DMS 273 treated with DMSO at 0.1 percent for 48 hours (cell line): ENCODE measurements at places on chromosomes 16 and 17.
A peak's percentile ranks its signal among the peaks of the same experiment; 100 is the strongest.

DNA sequence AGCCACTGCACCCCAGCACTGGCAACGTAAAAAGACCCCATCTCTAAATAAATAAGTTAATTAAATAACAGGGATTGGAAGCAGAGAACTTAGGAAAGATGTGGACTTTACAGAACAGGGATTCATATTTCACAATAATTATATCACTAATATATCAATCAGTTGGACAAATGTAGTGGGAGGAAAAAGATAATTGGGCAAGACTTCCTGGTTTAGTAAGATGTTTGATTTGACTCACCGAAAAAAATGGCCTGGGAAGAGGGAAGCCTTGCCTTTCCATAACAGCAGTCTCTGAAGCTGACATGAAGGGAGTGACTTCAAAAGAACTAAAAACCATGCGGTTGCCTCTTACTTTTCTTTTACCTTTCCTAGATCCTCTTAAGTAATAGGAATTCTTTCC, 15.2 kb upstream of the C17orf78 start:
- no peak for DNase-seq

GRCh38 chr16:86029131-86029741, 130.3 kb downstream of the IRF8 start:
- DNase-seq, result no peak

DNA sequence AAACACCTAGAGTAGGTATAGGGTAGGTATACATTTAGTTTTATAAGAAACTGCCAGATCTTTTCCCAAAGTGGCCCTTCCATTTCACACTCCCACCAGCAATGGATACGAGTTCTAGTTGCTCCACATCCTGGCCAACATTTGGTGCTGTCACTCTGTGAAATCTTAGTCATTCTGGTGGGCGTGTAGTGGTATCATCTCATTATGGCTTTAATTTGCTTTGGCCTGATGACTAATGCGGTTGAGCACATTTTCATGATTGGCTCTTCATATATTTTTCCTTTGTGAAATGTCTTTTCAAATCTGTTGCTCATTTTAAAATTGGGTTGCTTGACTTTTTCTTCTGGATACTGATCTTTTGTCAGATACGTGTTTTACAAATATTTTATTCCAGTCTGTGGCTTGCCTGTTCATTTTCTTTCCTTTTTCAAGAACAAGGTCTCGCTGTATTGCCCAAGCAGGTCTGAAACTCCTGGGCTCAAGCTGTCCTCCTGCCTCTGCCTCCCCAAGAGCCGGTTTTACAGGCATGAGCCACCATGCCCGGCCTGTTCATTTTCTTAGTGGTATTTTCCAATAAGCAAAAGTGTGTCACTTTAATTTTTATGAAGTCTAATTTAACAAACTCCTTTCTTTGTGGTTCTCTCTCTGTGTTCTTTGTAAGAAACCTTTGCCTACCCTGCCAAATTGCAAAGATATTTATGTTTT, 192.4 kb downstream of the SEC14L1 start:
- no peak for DNase-seq

DNA sequence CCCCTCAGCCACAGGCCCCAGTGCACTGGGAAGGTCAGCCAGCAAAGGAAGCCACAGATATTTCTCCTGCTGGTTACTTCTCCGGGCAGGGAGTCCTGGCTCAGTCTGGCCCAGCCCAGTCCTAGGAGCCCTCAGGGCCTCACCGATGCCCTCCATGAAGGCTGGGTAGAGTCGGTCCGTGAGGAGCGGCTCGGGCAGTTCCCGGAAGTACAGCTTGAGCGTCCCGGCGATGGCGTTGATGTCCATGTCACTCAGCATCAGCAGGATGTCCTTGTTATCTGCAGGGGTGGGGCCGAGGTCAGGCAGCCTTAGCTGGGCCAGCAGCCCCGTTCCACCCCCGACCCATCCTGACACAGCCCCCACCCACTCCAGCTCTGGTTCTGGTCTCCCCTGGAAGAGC, 13.7 kb downstream of the TIMM22 start:
- no peak for DNase-seq

DNA sequence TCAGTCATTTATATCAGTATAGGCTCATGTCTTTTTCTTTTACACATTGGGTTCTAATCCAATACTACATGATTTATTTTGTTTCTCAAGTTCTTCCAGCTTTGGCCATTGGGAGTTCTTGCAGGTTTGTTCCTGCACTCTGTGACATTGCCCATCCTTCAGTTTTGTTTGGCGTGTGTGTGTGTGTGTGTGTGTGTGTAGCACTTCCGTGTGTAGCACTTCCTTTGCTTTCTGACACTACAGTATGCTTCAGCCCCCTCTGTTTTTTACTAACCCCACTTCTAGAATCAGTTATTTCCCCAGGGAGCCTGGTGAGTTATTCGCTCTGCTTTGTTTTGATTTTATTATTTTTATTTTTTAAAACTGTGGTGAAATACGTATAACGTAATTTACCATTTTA, 75.6 kb upstream of the LGALS9 start:
- DNase-seq, result no peak

GRCh38 chr17:15453246-15453645, 14.2 kb downstream of the CDRT4 start:
- no peak for DNase-seq

DNA sequence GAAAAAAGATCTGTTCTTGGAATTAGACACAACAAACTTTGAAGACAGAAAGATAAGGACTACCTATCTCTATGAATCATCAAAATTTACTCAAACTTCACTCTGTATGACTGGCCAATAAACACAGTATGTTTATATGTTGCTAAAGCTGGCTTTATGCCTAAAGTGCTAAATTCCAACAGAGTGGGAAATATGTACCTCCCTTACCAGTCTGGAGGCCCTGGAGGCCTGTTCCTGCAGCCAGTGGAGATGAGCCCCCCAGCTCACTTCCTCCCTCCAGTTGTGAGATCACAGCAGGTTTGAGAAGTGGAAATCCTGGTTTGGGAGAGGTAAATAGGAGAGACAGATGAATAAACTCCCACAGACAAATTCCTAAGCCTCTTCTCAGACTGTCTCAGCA, 9.0 kb downstream of the ZNF23 start:
- no peak for DNase-seq

DNA sequence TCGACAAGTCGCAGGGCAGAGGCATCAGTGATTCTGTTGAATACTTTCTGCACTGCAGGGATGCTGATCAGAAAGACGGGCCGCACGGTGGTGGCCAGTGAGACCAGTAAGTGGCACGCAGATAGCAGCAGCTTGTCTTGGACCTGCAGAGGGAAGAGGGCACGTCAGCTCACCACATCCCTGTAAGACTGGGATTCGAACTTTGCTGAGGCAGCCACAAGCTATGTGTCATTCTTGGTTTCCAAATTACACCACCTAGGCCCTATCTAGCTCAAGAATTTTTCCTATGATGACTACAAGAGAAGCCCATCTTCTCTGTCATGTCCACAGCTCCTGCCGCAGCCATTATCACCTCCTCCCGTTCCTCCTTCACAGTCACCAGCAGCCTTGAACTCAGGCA, 49.4 kb upstream of the GSG1L start:
- no peak for DNase-seq

GRCh38 chr17:79607940-79608623, 2.8 kb downstream of the RBFOX3 start:
- no peak for DNase-seq

- peak; percentile 10 for DNase-seq
Observed at GRCh38 chr16:56932721-56933619, 1.0 kb downstream of the HERPUD1 start.

GRCh38 chr16:27243725-27244362, 24.7 kb downstream of the NSMCE1 start:
- no peak for DNase-seq

- no peak for DNase-seq
Observed at GRCh38 chr17:67491009-67491680, 114.1 kb downstream of the PITPNC1 start.

DNA sequence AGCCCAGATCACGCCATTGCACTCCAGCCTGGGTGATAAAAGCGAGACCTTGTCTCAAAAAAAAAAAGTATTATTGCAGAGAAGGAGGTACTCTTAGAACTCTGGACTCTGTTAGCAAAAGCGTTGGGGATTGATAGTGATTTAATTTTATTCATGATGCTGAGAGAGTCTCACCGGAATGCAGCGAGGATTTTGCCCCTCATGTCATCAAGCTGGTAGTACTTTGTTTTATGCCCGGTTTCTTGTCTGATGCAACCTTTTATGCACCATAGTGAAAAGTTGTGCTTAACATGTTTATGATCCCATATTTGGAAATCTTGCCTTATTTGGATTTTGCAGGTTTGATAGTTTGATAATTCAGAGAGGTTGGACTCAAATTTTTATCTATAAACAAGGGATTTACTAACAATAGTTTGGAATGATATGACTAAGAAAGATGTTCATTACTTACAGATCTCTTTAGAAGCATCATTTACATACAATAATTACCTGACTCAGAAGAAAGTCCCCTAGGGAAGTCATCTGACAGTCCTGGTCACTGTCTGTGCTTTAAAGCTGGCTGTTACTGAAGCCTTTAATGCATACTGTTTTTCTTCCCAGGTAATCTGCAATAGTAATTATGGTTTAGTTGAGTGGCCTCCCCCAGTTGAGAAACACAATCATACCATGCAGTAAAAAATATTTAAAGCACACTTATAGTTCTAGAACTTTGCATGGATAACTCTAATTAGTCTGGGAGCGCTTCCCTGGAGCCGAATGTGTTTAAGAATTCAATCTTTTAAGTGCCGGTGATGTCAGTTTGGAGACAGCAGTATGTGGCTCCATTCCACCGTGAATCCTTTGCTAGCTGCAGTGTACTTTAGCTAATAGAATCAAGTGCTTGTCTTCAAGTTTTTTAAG, 120.9 kb downstream of the PRKCA start:
- no peak for DNase-seq

- DNase-seq, result peak; percentile 66
Observed at GRCh38 chr16:85396879-85397871, 215.9 kb upstream of the GSE1 start.

GRCh38 chr16:56898847-56899246, 33.1 kb upstream of the HERPUD1 start:
- no peak for DNase-seq

GRCh38 chr17:36992701-36993100, 43.9 kb downstream of the AATF start:
- no peak for DNase-seq
